Caco-2 (cell line): ENCODE measurements at places on chromosomes 6 and 20. TPM values are rescaled to one million over a fixed set of nuclear protein-coding genes. Genes with fewer than 3 reads are reported as not detected.

Gene FAM209A
- total RNA-seq: 0.57 and 1.2 TPM in 2 replicates

GRCh38 chr20:21534453-21534852 is 20.6 kb upstream of the NKX2-2 start:
- no peak for DNase-seq

DNA sequence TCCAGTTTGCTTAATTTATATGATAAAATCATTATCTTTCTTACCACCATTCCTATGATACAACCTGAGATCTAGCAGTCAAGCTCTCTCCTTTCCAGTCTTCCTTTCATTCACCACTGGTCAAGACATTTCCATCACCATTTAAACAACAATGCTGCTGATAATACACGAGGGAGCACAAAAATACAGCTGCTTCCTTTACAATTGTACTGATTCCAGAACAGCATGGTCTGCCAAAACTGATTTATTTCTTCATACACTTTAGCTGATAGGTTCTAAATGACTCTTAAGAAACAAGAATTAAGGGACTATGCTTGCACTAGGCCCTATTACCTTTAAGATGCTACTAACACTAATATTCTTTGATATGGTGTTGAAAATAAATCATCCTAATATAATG is 65.0 kb downstream of the EPM2A start:
- DNase-seq: no peak

DNA sequence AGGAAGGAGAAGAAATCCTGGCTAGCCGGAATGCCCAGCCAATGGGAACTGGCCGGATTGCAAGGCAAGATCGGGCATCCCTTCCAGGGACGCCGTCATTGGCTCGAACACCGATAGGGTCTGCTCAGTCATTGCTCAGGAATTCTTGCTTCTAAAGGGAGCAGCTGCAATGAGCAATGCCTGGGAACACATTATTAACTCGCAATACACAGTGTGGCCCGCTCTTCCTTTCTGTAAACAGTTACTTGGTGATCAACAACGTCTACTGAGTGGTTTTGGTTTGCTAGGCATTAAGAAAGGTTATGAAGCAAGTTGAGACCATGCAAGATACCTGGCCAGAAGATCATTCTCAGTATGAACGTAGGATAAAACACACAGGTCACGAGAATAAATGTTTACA is 165.4 kb upstream of the CITED2 start:
- DNase-seq: peak; percentile 86

Gene AFG1L
- total RNA-seq: 7.2 and 10.2 TPM in 2 replicates

DNA sequence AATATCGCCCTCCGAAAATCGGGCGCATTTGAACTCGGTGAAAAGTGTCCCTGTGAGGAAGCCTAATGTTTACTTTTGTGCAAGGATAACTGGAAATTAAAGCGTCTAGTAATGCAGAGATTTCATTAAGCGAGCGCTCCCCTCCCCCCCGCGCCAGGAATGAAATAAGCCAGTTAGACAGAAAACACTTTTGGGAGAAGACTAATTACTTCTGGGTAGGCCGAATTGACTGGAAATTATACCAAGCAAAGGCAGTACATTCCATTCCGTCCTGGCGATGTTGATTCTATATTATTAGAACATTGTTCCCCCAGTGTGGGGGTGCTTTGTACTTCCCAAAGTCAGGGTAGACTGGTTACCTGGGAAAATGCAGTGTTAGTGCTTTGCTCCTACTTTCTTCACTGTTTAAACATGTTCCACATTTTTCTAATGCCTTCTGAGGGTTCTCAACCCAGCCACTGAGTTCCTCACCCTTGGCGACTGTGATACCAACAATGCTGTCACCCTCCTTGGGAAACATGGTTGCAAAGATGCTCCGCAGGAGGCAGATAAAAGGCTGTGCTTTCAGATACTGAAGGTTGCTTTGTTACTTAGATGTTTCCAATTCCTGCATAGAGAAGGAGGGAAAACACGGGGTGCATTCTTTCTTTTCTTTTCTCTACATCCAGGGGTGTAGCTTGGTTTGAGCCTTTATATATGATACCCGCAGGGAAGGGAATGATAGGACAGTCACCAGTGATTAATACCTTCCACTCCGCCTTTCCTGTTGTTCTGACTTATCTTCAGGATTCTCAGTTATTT is 2.6 kb downstream of the GJA1 start:
- DNase-seq: no peak

DNA sequence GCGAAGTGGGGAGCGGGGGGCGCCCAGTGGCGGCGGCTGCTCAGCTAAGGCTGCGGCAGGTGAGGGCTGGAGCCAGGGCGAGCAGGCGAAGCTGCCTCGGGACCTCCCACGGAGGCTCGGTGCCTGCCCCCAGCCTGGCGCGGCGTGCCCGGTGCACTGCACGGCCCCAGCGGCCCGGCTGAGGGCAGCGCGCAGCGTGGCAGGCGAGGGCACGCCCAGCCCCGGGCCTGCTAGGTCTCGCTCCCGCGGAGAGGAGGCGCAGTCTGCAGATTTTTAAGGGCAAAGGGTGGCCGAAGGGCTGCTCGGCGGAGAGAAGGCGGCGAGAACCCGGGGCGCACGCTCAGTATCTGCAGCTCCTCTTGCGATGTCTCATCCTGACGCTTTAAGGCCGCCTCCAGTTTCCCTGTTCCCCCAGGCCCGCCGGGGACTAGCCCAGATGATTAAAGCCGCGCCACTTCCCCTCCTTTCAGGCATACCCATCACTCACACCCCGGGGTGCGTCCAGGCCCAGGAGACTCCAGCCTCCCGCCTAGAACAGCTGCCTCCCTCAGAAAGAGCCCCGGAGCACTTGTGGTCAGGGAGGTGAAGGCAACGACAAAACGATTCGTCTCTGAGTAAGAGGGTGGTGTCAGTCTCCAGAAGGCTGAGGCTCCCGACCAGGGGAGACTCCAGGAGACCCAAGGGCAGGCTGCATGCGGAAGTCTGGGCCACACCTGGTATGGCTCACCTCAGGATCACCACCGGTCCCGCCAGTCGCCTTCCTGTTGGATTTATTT is at the start of gene FERMT1:
Gene FERMT1 (minus strand): TSS at position 158 of the 776 bp plus-strand sequence. CDS start 3,476 bp downstream, outside the sequence.
- peak; percentile 90 for DNase-seq

GRCh38 chr6:45929421-45930361 is 86.0 kb downstream of the CLIC5 start:
- no peak for DNase-seq

Gene MMP24
- total RNA-seq: 13.0 and 15.6 TPM in 2 replicates

Gene AVP
- total RNA-seq: not detected in 2 replicates

Gene SLC22A2
- 0.19 TPM in 1 of 2 replicates, not detected in the other for total RNA-seq

DNA sequence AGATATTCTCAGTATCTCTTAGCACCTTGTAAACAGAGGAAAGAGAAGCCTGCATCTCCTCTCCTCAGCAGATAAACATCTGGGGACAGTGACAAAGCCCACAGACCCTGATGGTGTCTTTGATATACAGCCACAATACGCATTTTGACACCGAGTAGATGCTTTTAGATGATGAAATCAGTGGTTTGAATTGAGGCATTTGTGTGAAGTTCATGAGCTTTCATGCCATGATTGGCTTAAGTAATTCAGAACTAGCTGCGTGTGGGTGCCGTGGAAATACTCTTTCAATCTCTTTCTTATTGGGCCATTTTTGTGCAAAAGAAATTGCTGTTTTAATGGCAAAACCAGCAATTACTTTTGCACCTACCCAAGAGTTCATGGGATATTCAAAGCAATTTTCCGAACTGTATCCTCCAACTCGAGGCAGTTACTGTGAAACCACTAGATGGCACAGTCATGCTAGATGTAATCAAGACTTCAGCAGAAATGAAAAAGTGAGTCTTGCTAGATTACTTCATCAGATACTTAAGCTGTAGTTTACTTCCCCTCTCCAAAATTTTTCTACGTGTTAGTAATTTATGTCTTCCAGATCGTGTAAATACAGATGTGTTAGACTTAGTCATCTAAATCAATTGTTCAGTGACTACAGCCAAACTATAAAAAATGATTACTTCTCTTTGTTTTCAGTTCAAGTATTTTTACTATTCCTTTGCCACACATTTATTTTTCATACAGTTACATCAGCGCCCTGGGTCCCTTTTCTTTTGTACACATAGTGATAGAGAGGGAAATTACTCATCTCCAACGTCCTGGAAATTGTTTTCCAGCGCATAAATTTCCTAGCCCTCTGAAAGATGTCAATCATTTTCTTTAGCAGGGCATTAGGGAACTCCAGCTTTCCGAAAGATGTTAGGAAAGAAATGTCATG is 49.4 kb downstream of the IYD start:
- DNase-seq: peak; percentile 61

DNA sequence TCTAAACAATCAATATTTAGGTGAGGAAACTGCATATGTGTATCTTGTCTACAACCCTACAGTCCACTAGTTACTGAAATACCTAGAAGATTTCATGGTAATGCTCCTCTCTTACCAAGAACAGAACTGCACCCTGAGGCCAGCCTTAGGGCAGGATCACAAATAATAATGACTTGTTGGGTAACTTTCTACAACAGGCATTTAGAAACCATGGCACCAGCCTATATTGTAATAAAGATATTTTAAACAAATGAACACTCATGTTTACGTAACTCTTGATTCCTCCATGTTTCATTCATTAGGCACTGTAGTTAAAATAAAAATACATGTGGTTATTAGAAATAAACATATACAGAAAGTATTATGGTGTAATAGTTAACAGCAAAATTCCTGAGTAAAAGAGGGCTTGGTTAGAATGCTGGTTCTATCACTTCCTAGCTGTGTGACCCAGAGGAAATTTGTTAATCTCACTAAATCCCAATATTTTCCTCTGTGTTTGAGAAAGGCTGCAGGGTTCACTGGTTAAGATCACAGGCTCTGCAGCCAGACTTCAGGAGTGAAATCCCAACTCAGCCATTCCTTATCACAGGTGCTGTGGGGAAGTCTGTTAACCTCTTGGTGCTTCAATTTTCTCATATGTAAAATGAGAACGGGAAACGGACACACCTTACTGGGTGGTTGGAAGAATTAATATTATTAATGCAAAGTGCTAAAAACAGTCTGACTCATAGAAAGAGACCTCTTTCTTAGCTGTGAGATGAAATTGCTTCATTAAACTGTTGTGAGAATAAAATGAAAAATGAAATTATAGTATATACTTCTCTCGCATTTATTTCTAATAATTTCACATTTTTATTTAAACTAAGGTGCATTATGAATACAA is 8.5 kb downstream of the HMGN3 start:
- no peak for DNase-seq

Gene PHACTR1
- 0.41 and 0.67 TPM in 2 replicates for total RNA-seq

DNA sequence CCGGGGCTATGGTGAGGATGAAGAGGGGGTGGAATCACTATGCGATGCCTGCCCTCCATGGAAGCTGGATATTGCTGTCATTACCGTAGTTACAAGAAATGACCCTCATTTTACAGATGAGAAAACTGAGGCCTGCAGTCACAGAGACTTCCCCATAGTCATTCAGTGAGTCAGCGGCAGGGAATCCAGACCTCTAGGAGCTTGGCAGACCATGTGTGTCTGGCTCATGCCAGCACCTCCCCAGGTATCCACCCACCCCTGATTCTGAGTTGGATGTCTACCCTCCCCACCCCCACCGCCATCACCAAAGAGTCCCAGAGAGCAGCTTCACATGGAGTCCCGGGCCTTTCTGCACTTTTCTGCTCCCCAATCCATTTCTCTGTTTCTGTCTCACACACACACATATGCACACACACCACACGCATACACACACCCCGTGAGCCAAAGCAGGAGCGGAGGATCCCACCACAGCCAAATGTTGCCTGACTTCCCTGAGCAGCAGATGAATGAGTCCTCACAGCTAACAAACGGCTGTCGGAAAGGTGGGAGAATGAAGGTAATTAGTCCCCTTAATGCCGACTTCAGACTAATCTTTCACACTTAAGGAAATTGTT is 24.8 kb downstream of the CDH22 start:
- DNase-seq: no peak

DNA sequence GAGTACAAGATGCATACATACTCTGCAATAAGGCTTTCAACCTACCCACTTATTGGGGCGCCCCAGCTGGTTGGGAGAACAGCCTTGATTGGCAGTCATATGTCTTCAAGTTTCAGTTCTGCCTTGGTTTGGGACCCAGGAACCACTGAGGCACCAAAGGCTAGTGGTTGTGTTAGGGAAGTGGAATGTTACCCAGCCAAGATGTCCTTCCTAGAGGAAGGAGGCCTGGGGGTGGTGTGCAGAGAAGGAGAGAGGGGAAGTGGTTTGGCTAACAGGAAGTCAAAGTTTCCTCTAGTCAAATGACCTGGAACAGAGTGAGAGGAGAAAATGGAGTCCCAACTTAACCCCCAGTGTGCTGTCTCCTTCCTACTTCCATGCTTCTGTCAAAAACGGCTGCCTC is 59.4 kb downstream of the CD164 start:
- no peak for DNase-seq

GRCh38 chr20:25692499-25692898 is 4.2 kb downstream of the ZNF337 start:
- no peak for DNase-seq

Gene C6orf132
- 56.2 and 61.2 TPM in 2 replicates for total RNA-seq

GRCh38 chr20:58309591-58310290 is at the start of gene RAB22A:
RAB22A (plus strand) TSS chr20:58309715; CDS start chr20:58309977, 262 bp downstream.
- DNase-seq: peak; percentile 93

DNA sequence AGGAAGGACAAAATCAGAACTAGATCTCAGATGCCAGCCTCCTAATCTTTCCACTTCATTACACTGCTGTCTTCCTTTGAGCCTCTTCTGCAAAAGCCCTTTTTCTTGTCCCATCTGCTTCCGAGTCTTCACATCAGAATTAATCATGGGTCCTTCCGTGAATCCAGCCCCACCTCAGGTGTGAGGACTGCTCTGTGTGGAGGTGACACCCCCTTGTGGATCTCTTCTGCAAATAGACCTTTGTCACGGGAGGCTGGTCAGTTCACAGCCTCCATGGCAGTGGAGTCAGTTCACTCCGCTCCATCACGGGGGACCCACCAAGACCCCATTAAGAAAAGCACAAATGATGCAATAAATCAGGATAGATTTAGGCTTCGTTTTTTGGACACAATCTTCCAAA is 171.1 kb downstream of the ADAT2 start:
- DNase-seq: peak; percentile 54

- no peak for DNase-seq
Measured at GRCh38 chr6:11960909-11961779, 51.0 kb upstream of the HIVEP1 start.
